NCI-H146 (cell line): ENCODE measurements at places on chromosomes 11 and 22.

DNA sequence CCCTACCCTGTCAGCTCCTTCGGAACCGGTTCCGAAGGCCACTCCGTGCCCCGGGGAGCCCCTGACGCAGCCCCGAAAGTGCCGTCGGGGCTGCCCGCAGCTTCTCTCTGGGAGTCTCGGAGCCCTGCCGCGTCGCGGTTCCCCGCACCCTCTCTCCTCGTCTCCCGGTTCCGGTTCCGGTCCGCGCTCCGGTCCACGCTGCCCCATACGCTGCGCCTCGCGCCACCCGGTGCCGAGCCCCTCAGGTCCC, 618 bp downstream of the MTA2 start:
- DNase-seq: no peak

- DNase-seq: peak; percentile 38
Measured at GRCh38 chr11:2178906-2179494, 7.4 kb upstream of the TH start.

- DNase-seq: no peak
Measured at GRCh38 chr11:9462172-9462799, 1.5 kb downstream of the ZNF143 start.

GRCh38 chr11:108887436-108888238, 222.8 kb downstream of the DDX10 start:
- no peak for DNase-seq

- DNase-seq: no peak
Measured at GRCh38 chr11:67493548-67494370, 10.9 kb downstream of the AIP start.

DNA sequence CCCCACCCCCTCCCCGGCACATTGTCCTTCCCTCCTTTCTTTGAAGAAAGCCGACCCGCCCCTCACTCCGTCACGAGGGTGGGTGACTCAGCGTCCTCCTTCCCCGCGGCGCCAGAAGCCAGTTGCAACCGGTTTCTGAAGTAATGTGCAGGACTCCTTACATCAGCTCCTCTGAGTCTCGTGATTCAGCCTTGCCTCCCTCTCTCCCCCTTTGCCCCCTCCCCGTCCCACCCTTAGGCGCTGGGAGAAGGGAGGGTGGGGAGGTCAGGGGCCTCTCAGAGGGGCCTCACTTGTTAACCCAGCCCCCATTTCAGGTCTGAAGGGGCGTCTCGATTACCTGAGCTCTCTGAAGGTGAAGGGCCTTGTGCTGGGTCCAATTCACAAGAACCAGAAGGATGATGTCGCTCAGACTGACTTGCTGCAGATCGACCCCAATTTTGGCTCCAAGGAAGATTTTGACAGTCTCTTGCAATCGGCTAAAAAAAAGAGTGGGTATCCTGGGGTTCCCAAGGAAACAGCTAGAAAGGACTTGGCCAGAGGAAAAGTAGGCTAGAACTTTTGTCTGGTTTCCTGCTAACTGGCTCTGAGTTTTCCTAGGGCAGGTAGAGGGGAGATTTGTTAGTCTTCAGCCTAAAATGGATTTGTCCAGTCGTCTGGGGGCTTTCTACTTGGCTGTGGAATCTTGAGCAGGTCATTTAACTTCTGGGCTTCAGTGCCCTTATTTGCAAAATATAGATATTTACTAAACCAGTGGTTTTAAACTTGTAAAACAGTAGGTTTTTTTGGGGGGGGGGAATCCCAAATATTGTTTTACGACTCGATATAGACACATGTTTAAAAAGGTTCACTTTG, 1.1 kb downstream of the SLC3A2 start:
- peak; percentile 89 for DNase-seq

DNA sequence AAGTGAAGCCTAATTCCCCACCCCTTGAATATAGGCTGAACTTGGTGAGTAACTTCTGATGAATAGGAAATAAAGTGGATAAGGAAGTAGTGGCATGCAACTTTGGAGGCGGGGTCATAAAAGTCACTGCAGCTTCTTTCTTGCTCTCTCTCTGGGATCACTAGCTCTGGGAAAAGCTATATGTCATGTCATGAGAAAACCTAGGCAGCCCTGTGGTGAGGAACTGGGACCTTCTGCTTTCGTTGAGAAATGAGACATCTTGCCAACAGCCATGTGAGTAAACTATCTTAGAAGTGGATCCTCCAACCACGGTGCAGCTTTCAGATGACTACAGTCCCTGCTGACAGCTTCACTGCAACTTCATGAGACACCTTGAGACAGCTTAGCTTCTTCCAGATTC, 15.7 kb downstream of the ZNF214 start:
- no peak for DNase-seq

DNA sequence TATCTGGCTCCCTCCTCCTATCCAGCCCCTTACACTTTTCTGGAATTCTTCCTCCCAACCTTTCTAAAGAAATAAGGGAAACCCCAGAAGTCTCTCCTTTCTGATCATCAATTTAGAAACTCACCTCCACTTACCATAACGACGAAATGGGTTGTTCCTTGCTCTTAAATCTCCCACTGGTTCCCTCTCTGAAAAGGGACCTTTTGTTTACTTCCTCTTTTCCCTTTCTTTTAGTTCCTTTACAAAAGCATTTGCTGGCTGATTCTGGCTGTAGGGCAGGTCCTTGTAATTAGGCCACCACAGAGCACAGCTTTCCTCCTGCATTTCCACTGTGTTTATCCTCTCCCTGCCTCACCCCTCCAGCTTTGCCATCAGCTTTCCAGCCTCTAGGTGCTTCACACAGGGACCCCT, 12.0 kb downstream of the JAML start:
- DNase-seq: peak; percentile 4

DNA sequence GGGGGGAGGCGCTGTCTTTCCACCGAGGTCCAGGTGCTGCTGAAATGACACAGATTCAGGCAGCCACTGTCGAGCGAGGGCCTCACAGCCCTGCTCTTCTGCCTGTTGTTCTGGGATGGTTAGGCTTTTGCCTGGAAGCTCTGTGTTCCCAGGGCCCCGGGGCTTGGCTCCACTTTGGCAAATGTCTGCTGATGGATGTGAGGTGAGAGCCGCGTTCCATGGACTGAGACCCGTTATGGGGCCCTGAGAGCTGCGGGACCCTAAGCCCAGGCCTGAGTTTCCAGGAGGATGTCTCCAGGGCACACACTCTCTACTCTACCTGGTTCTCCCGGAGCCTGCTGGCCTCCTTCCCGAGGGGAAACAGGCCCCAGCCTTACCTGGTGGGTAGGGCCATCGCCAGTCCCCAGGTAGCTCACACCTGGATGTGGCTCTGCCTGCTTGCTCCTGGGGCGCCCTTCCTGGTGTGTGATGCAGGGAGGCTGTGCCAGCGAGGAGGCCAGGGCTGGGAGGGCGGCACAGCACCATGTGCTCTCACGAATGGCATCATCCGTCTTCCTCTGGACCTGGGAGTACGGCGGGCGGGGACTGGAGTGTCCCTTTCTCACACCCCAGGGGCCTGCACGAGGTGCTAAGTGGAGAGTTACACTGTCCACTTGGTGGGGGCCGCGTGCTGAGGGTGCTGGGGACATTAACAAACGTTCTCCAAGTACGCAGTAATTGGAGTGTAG, 435.5 kb downstream of the TBC1D22A start:
- DNase-seq: no peak

DNA sequence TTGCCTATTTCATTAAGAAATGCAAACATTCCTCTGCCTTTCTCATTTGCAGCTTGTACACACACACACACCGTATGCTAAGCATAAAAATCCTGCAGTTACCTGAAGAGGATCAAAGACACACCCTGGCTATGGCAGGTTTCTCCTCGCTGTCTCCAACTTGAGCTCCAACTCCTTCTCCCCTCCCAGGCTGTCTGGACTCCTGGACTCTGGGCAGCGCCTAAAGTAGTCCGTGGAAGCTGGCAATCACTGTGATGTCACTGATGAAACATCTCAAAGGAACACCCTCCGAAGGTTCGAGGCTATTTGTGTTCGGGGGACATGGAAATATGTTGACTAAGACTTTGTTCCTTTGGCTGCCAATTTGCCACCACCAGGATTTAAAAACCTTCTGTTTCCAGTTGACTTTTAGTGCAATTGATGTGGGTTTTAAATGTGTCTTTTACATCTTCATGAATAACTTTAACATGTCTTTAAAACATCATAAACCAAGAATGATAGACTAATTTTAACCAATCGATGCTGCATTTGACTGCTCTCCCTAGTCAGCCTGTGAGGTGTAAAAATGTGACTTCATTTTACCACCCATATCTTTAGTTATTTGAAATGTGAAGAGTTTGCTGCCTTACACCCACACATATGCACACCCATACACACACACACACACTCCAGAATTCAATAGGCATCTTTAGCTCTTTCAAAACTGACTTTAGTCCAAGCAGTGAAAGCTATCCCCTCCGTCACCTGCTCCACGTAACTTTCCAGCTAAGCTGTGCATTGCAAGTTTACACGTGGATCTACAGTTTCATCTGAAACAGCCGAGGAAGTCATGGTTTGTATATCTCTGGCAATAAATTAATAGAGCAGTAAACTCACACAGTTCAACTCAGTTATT, at the start of gene SLN:
Gene SLN (minus strand): TSS at position 196 of the 895 bp plus-strand sequence.
- no peak for DNase-seq

GRCh38 chr11:61803889-61804647, 11.4 kb downstream of the FEN1 start:
- DNase-seq: no peak
